Gastrocnemius medialis (tissue), 4 donors: ENCODE measurements at places on chromosomes 6 and 20. TPM values are rescaled to one million over a fixed set of nuclear protein-coding genes. Genes with fewer than 3 reads are reported as not detected.

GRCh38 chr20:14865169-14865568 is 527.8 kb upstream of the FLRT3 start:
- no peak for DNase-seq

- no peak for DNase-seq
Measured at GRCh38 chr6:113642714-113643406, 214.3 kb upstream of the MARCKS start.

GRCh38 chr6:161008245-161008644 is 16.7 kb downstream of the MAP3K4 start:
- DNase-seq, result no peak

- no peak for DNase-seq
Measured at GRCh38 chr20:7858734-7859250, 81.5 kb downstream of the HAO1 start.

- DNase-seq, result no peak
Measured at GRCh38 chr6:37904590-37904989, 85.1 kb downstream of the ZFAND3 start.

GRCh38 chr20:50670126-50670862 is 21.0 kb downstream of the RIPOR3 start:
- no peak for DNase-seq

GRM4 gene
- 0.03 TPM for total RNA-seq

PRR18 gene
- not detected for total RNA-seq

SAMD3 gene
- not detected for total RNA-seq

DNA sequence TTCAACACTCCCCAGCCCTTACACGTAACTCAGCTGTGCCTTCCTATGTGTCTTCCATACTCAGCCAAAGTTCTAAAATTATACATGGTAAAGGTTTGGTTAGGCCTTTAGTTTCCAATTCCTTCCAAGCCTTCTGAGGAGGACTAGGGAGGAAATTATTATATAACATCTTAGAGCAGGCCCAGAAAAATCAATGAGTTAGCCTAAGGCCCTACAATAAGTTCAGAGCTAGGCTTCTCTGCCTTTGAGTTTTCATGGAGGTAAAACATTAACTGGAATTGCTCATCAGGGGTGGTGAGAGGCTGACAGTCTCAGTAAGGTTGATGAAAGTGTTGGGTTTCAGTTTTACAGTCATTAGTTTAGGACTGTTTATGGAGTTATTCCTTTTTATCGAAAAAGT is 286.0 kb downstream of the ADGB start:
- DNase-seq, result no peak

DNA sequence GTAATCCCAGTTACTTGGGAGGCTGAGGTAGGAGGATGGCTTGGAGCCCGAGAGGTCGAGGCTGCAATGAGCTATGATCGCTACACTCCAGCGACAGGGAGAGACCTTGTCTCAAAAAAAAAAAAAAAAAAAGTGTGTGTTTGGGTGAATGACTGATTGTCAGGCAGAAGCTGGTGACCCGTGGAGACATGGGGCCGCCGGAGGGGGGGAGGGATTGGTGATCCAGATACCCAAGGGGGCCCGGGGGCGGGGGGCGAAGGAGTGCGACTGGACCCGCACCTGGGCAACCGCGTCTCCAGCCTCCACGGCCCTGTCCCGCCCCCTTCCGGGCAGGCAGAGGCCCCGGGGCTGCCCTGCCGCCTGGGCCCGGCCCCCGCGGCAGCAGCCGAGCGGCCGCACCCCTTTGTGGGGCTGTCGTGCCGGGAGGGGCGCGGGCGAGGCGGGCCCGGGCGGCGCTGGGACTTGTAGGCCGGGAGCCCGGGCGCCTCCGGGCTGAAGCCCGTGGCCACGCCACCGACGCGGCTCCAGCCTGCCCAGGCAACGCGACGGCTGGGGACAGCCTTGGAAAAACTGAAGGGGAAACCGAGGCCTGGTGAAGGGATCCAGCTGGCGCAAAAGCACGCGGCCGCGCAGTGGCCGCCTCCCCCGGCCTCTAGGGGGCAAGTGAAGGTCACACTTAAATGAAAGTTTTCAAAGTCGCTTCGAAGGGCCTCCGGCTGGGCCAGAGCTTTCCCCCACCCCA is 2.1 kb upstream of the RBM38 start:
- no peak for DNase-seq

GRCh38 chr6:57174511-57174907 is 2.4 kb downstream of the BAG2 start:
- DNase-seq, result no peak

B3GAT2 gene
- total RNA-seq, result not detected

GRCh38 chr6:7589221-7589620 is 777 bp upstream of the SNRNP48 start:
- DNase-seq, result no peak

DNA sequence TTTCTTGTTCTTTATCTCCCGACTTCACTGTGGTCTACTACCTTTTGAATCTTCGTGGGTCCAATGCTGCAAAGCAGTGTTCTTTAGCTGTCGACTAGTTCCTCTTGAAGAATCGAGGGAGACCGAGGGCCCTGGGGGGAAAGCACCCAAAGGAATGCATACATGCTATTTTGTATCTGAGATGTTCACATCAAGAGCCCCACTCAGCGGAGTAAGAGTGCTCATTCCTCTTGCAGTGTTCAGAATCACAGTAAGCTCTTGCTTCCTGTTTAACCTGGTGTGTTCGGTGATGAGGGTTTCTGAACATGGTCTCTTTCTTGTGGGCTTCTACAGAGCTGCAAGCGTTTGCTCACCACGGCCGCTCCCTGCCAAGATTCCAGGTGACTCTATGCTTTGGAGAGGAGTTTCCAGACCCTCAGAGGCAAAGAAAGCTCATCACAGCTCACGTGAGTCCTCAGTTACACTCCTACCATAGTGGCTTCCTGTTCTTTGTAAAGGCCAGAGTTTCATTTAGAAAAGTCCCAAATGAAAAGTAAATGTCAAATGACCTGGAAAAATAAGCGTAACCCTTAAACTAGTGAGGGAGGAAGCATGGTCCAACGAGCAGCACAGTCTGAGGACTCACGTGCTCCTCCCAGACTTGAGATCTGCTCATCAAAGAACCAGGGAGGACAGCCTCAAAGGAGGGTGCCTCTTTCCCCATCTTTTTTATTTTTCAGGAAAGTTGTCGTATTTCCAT is 13.3 kb downstream of the IRF4 start:
- DNase-seq, result no peak

- no peak for DNase-seq
Measured at GRCh38 chr6:100617633-100618350, 153.1 kb upstream of the SIM1 start.

DNA sequence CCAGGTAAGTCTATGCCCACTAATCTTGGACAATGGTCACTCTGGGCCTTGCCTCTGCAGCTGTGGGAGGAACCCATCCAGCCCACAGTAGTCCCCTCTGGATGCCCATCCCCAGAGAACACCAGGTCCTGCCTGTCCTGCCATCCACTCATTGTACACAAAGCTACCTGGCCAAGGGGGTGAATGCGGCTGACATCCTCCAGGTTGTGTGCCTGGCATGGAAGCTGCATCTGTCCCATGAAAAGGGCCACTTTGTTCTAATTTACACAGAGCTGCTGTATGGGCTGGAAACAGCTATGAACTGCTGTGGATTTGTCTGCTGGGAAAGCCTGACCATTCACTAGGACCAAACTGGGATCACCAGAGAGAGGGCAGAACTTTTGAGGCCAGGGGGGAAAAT is 324.8 kb downstream of the LRFN2 start:
- DNase-seq, result no peak

BHLHE23 gene
- not detected for total RNA-seq

DNA sequence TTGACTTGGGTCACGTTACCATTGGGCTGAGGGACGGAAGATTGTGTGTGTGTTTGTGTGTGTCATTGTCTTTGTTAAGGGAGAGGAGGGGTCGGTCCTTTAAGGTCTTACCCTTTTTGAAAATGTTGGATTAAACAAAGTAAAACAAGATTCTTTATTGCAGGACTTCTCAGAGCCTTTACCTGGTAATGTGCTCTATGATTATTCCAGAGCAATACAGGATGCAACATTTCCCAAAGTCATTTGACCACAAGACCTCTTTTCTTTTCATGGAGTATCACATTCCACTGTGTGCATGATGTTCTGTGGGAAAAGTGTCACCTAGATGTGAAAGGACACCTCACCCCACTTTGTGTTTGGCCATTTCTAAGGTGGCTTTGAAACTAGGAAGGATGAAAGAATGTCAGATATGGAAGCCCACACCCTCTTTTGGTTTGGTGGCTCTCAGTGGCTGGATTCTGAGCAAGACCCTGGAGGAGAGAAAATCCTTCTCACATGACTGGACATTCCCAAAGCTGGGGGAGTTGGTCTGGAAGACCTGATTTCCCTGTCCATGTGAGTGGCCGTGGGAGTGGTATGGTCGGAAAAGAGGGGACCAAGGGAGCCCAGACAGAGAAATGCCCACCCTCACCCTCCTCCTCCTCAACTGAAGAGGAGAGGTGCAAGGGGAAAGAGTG is 18.2 kb upstream of the ZNF831 start:
- DNase-seq, result no peak

DNA sequence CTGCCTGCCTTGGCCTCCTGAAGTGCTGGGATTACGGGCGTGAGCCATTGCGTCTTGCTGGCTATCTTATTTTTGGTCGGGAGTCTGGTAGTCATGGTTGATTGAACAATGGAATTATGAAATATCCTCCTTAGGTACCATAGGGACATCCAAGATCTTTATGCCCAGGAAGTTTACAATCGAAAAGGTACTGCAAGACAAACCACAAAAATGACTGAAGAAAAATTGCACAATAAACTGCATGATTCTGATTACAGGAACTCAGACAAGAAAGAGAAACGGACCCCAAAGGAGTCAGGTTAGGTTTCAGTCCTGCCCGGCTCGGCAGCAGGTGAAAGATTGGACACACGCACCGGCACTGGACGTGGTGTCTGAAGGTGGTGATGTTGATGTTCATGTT is 5.3 kb downstream of the SLC26A8 start:
- no peak for DNase-seq
